WTC11 (cell line): ENCODE measurements at places on chromosomes 1 and 21. TPM values are rescaled to one million over a fixed set of nuclear protein-coding genes. Genes with fewer than 3 reads are reported as not detected.
A peak's percentile ranks its signal among the peaks of the same experiment; 100 is the strongest.

DNA sequence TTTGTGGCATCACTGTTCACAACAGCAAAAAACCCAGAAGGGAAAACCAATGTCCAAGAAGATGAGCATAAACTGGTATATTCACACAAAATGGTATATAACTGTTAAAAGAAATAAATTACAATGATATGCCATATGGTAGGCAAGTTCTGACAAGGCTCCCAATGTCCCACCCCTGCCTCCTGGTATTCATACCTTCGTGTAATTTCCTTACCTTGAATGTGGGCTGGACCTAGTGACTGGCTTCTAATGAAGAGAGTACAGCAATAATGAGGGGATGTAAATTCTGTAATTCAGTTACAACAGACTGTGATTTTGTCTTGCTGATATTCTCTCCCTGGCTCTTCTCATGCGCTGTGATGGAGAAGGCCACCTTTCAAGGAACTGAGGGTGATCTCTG lies 9.3 kb downstream of the ANKRD45 start:
- H3K27me3 ChIP-seq, result no peaks in the 10 kb centered on the region
- H3K4me3 ChIP-seq, result no peak overlapping the region
- no peak for DNase-seq
- peaks cover 8% of the 10 kb centered on the region for H3K4me1 ChIP-seq

DNA sequence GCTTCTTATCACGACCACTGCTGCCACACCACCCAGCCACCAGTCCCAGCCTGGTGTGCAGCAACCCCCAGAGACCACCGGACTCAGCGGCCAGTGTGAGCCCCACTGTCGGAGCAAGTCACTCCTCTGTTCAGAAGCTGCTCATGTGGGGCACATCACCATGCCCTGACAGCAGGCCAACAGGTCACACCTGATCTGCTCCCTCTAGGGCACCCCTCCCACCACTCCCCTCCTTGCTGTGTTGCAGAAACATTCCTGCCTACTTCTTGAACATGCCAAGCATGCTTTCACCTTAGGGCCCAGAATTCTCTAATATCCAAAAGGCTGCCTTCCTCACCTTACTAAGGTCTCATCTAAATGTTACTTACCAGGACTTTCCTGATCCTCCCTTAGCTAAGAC lies 146.5 kb downstream of the SLC45A1 start:
- no peaks in the 10 kb centered on the region for H3K36me3 ChIP-seq
- peaks cover 73% of the 10 kb centered on the region for H3K4me1 ChIP-seq
- no peak overlapping the region for H3K4me3 ChIP-seq
- peak overlapping the region; percentile 96 for H3K27ac ChIP-seq
- H3K27me3 ChIP-seq, result no peaks in the 10 kb centered on the region
- DNase-seq, result peak; percentile 24

GRCh38 chr1:51973587-51974474 lies 16.7 kb downstream of the RAB3B start:
- DNase-seq, result no peak
- no peaks in the 10 kb centered on the region for H3K4me1 ChIP-seq
- H3K27me3 ChIP-seq, result no peaks in the 10 kb centered on the region
- no peak overlapping the region for H3K4me3 ChIP-seq

PLEKHM2 gene
- 47.5 to 51.8 TPM (median 49.7 TPM) in 3 replicates for total RNA-seq

- H3K36me3 ChIP-seq, result no peaks in the 10 kb centered on the region
- no peak overlapping the region for H3K27ac ChIP-seq
- H3K27me3 ChIP-seq, result no peaks in the 10 kb centered on the region
- H3K4me3 ChIP-seq, result no peak overlapping the region
- DNase-seq, result no peak
Observed at GRCh38 chr1:183693521-183693920, 40.4 kb upstream of the APOBEC4 start.

DNA sequence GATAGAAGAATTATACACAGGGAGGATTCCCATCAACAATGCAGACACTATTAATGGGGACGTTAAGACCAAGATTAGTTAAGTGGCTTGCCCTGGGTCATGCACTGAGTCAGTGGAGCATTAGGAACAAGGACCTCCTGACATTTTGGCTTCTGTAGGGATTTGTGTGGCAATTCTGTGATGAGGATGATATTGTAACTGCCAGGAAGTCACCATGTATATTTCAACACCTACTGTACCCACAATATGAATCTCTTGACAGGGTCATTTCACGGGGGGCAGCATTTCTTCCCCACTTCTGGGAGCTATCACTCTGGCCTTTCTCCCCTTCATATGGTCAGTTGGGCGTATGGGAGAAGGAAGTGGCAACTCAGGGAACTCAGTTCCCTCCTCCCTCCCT lies 134.9 kb downstream of the RUNX1 start:
- H3K4me1 ChIP-seq, result peaks cover 20% of the 10 kb centered on the region
- no peak overlapping the region for H3K27ac ChIP-seq
- no peaks in the 10 kb centered on the region for H3K36me3 ChIP-seq
- H3K4me3 ChIP-seq, result no peak overlapping the region

DNA sequence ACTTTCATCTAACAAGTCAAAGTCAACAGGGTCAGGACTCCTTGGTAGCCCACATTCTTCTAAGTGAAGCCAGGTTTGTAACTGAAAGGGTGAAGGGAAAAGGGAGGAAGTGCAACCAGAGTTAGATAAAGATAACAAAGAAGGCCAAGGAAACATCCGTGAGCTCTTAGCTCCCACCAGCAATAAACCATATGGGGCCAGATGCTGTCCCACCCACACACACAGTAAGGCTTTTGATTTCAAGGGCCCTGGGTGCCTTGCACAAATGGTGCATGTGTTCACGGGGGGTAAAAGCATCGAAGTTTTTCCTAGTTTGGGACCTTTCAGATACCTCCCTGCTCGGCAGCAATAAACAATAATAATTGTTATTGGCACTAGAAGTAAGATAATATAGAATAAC lies 5.1 kb upstream of the TIAM1 start:
- H3K4me3 ChIP-seq, result no peak overlapping the region
- peaks cover 8% of the 10 kb centered on the region for H3K4me1 ChIP-seq
- DNase-seq, result no peak
- H3K27ac ChIP-seq, result no peak overlapping the region
- no peaks in the 10 kb centered on the region for H3K27me3 ChIP-seq
- no peaks in the 10 kb centered on the region for H3K36me3 ChIP-seq

DNA sequence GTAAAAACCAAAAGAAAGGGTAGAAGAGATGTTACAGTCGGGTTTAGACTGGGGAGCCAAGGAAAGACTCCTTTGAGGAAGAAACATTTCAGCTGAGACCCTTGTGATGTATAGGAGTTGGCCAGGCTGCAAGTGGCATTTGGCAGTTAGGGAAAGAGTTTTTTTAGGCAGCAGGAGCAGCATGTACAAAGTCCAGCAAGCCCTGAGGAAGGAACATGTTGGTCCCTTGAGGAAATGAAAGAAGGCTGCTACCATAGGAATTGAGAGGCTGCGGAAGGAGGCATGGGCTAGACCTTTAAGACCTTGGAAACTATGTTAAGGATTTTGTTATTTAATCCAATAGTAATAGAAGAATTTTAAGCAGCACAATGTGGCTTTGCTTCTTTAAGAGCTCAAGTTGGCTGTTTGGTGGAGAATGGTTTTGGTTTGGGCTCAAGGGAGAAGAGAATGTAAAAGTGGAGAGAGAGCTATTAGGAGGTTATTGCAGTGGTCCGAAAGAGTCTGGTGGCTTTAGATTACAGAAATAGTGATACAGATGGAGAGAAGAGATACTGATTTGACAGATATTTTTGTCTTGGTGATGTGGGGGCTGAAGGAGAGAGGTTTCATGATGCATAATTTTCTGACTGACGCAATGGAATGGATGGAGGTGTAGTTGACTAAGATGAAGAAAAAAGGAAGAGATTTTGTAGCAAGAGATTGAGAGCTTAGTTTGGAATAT lies 26.6 kb downstream of the SMAP2 start:
- no peaks in the 10 kb centered on the region for H3K27me3 ChIP-seq
- no peaks in the 10 kb centered on the region for H3K4me1 ChIP-seq
- no peak overlapping the region for H3K4me3 ChIP-seq
- no peak for DNase-seq
- H3K36me3 ChIP-seq, result no peaks in the 10 kb centered on the region

ATP1A2 gene
- total RNA-seq, result 22.8 to 25.6 TPM (median 23.2 TPM) in 3 replicates

DNA sequence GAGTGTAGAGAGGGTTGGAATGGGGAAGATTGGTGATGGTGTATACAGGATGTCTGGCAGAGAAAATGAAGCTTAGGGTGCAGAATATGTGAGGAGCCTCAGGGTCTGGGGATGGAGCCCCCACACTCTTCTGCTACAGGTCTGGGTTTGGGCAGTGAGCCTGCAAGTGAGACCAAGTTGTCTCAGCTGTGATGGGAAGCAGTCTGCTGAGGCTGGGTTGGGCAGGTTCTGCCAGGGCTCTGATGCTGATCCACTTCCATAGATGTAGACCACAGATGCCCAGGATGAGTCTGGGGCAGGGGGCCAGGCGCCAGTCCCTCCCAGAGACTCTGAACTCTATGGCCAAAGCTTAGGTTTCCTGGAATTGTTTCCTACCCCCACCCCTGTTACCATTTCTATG lies 516.9 kb downstream of the PTPRU start:
- no peak overlapping the region for H3K27ac ChIP-seq
- no peaks in the 10 kb centered on the region for H3K4me1 ChIP-seq
- DNase-seq, result no peak
- no peaks in the 10 kb centered on the region for H3K27me3 ChIP-seq

PADI2 gene
- 3.8 to 5.1 TPM (median 4.4 TPM) in 3 replicates for total RNA-seq

TAL1 gene
- total RNA-seq, result 0.41 to 0.63 TPM (median 0.57 TPM) in 3 replicates

DNA sequence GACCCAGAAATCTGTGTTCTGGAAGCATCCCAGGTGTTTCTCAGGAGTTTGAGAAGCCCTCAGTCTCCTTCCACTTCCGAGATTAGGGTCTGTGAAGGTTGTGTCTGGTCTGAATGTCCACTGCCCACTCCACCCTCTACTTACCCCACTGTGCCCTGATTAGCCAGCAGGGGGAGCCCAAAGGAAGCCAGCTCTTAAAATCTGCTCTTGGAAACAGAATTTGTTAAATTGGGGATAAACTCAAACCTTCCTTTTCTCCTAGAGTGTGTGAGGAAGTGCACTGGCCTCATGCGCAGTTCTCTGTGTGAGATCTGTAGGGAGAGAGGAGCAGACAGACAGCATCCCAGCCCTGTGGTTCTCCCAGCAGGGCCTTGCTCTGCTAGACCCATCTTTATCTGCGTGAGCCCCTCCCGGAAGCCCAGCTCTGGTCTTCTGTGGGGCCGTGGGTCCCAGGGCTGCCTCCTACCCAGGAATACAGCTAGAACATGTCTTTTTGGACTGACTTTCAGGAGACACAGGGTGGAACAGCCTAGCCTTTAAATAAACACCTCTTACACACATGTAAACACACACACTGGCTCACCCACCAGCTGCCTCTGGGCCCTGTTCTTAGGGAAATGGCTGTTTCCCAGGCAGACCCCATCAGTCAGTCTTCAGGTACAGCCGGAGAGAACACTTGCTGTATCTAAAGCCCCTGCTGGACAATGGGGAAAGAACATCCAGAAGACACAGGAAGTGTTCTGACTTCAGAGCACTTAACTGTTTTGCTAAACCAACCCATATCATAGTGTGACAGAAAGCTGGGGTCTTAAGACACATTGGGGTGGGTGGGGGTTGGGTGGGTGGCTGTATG lies 52.2 kb downstream of the SMYD2 start:
- H3K27ac ChIP-seq, result peak overlapping the region; percentile 20; the same call in 1 of the 2 replicates
- DNase-seq, result peak; percentile 65

DNA sequence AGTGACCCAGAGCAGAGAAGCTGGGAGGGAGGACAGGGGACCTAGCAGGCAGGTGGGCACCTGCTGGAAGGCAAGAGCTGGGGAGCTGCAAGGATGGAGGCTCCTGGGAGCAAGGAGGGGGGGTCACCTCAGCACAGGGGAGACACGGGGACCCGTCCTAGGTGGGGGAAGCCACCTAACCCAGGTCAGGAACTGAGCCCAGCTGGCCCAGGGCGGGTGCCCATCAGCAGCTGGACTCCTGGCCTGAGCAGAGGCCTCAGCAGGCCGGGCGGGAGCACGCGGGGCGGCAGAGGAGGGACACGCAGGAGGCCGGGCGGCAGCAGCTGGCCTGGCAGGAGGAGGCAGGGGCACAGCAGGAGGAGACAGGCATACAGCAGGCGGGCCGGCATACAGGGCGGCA lies 949 bp downstream of the KRTAP10-1 start:
- H3K4me3 ChIP-seq, result no peak overlapping the region
- DNase-seq, result no peak
- no peaks in the 10 kb centered on the region for H3K27me3 ChIP-seq
- H3K36me3 ChIP-seq, result 0 out of 2 replicates have a peak, but pooled peaks cover 2% of the 10 kb centered on the region
- H3K4me1 ChIP-seq, result 0 out of 2 replicates have a peak, but pooled peaks cover 6% of the 10 kb centered on the region

DNA sequence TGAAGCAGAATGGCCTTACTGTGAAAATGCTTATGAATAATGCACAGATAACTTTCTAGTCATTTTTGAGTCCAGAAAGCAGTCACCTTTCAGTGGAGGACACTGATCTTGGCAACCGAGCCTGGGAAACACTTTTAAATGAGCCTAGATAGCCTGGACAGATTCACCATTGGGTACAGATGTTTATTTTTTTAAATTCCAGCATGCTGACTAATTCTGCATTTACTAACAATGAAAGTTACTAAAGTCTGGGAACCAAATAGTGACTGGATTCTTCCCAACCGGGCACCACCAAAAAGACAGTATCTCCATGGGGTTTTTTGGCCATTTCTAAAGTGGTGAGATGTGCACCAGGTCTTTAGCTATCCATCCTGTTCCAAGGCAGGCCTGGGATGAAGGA lies 3.3 kb upstream of the FMOD start:
- no peak overlapping the region for H3K4me3 ChIP-seq
- DNase-seq, result no peak
- H3K36me3 ChIP-seq, result no peaks in the 10 kb centered on the region

- H3K27ac ChIP-seq, result no peak overlapping the region
- no peak for DNase-seq
- H3K4me1 ChIP-seq, result peaks cover 31% of the 10 kb centered on the region
- H3K36me3 ChIP-seq, result no peaks in the 10 kb centered on the region
Observed at GRCh38 chr1:22250724-22251123, 107.8 kb upstream of the WNT4 start.

MXRA8 gene
- 6.7 to 11.2 TPM (median 10.7 TPM) in 3 replicates for total RNA-seq

GRCh38 chr1:109529881-109530456 lies 9.7 kb upstream of the GPR61 start:
- peaks cover 10% of the 10 kb centered on the region for H3K4me1 ChIP-seq
- no peaks in the 10 kb centered on the region for H3K36me3 ChIP-seq
- no peak overlapping the region for H3K4me3 ChIP-seq
- DNase-seq, result no peak
- peaks cover 8% of the 10 kb centered on the region for H3K27me3 ChIP-seq
- no peak overlapping the region for H3K27ac ChIP-seq

ELAVL4 gene
- total RNA-seq, result 0.50 to 0.85 TPM (median 0.69 TPM) in 3 replicates
